Uterus (tissue), 4 donors: ENCODE measurements at places on chromosomes 1 and 21. TPM values are rescaled to one million over a fixed set of nuclear protein-coding genes. Genes with fewer than 3 reads are reported as not detected.

GRCh38 chr1:80918380-80918779 lies 882.4 kb upstream of the ADGRL2 start:
- no peak for DNase-seq

Gene MNDA
- 1.6 TPM for total RNA-seq

GRCh38 chr1:70048336-70049094 lies 156.9 kb downstream of the LRRC40 start:
- no peak for DNase-seq

DNA sequence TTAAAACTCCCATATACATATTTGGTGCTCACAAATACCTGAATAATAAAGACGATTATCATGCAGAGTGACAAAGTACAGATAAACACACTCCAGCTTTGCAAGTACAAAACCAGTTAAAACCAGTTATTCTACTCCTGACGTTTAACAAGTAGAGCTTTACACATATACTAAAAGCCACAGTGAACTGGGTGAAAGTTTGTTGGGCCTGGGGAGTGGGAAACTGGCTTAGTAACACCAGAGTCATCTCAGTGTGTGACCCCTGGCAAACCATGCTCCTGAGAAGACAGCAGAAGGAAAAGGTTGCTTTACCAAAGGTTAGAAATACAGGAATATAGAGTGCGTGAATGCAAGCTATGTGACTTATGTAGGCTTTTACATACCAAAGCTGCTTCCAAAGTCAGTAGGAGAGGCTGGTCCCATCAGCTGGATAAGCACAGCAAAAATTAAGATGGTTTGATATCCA lies 148.1 kb downstream of the NRIP1 start:
- no peak for DNase-seq

Gene IER5
- 19.9 TPM for total RNA-seq

- peak; percentile 57 for DNase-seq
These were observed at the start of gene PFKL for GRCh38 chr21:44299458-44300261. PFKL (plus strand) TSS chr21:44300053; CDS start chr21:44300106, 53 bp downstream.

- DNase-seq, result peak; percentile 55
These were observed 251.0 kb downstream of the RHOU start for GRCh38 chr1:228986093-228986904.

- DNase-seq, result peak; percentile 82
These were observed 54.5 kb downstream of the ATP1B1 start for GRCh38 chr1:169160845-169161495.

- DNase-seq, result no peak
These were observed 172.8 kb upstream of the CXADR start for GRCh38 chr21:17340081-17340480.

DNA sequence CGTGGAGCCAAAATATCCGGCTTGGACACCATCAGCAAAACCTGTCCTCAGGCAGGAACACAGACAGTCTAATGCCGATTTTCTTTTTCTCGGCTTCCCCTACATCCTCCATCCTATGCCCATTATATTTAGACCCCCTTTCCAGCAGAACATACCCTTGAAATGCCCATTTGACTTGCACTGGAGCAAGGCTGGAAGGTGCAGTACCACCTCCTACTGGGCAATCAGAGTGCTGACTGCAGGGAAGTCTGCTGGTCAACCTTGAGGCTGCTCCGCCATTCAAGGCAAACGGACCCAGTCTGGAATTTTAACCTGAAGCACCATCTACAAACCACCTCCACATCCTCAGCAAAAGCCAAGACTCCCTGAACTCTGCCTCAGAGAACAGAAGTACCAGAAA lies 79.5 kb downstream of the TIAM1 start:
- no peak for DNase-seq

Gene SHISA4
- total RNA-seq, result 6.0 TPM

DNA sequence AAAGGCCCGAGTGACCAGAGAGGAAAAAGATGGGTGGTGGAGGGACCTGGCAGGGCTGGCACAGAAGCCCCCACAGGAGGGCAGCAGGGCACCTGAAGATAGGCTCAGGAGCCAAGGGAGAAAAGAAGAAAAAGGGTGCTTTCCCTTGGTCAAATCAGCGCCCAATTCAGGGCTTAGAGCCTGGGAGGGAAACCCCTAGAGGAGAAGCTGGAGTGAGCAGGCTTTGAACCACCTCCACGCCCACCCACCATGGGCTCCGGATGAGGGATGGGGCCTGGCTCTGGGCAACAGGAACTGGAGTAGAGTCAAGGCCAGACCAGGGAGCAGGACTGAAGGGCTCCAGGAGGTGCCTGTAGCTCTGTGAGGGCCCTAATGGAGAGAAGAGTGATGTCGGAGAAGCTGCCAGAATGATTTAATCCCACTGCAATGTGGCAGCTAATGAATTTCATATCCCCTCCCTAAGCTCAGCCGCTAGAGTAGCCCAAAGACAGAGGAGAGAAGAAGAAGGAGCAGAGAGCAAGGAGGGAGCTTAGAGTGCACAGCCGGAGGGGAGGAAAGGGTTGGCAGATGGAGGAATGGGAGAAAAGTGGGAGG lies 12.0 kb upstream of the PRELP start:
- DNase-seq, result no peak

Gene PRAMEF20
- total RNA-seq, result not detected

- no peak for DNase-seq
These were observed 11.2 kb upstream of the TMEM81 start for GRCh38 chr1:205095422-205095821.
